ENCODE measurements at places on chromosomes 16 and 17.

DNA sequence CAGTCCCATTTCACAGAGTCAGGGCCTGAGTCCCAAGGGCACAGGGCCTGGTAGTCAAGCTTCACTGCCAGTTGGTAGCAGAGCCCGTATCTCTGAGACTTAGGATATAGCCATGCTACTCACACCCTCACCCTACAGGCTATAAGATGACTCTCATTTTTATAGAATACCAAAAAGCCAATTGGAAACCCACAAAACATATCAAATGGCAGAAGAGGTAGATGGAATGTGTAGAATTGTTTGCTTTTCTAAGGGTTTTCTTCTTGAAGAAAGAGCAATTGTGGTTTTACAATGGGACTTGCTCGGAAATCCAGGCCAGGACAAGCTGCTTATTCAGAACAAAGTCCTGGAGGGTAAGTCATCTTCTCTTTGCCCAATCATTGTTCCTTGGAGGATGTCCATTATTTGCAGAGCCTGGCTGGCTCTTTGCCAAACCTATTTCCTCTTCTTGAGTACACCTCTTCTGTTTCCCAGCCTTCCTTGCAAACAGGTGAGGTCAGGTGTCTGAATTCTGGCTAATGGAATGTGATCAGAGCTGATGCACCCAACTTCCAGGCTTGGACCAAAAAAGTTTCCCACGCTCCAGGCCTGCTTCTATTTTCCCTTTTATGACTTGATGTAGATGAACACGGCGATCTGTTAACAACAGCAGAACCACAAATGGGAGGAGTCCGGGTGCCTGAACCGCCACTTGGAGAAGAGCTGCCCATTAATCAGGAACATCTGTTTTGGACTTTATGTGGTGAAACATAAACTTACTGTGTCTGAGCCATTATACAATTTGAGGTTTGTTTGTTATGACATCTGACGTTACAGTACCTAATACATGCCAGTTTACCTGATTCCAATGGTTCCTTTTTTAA is 16.9 kb upstream of the CCL22 start:
- ATAC-seq, result peak; percentile 5

DNA sequence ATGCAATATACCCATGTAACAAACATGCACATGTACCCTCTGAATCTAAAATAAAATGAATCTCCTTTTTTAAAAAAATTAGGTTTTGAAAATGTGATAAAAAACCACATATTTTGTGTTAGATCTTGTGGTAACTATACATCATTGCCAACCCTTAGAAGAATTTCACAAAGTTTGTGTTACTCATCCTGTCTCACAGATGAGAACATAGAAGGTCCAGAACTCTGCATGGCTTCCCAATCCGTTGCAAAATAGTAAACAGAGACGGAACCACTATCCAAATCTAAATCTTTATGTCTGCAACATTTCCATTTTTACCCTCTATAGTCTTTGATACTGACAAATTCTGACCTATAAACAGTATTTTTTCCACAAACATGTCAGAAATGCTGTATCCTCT is 759.9 kb downstream of the KCNJ2 start:
- ATAC-seq, result no peak

DNA sequence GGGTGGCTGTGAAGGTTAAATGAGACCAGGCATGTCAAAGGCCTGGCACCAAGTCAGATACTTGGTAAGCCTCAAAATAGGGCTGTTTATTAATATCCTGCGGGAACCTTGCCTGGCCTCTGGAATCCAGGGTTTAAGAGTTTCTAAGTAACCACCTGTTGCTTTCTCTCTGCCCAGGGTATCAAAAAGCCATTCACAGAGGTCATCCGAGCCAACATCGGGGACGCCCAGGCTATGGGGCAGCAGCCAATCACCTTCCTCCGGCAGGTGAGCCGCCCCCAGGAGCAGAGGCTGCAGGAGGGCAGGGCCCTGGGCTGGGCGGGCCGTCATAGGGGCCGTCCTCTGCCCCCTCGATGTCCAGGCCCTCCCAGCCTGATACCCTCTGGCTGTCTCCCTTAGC is 13.3 kb downstream of the GPT2 start:
- ATAC-seq, result no peak

GRCh38 chr17:6597727-6598126 is 41.4 kb upstream of the PITPNM3 start:
- no peak for ATAC-seq

DNA sequence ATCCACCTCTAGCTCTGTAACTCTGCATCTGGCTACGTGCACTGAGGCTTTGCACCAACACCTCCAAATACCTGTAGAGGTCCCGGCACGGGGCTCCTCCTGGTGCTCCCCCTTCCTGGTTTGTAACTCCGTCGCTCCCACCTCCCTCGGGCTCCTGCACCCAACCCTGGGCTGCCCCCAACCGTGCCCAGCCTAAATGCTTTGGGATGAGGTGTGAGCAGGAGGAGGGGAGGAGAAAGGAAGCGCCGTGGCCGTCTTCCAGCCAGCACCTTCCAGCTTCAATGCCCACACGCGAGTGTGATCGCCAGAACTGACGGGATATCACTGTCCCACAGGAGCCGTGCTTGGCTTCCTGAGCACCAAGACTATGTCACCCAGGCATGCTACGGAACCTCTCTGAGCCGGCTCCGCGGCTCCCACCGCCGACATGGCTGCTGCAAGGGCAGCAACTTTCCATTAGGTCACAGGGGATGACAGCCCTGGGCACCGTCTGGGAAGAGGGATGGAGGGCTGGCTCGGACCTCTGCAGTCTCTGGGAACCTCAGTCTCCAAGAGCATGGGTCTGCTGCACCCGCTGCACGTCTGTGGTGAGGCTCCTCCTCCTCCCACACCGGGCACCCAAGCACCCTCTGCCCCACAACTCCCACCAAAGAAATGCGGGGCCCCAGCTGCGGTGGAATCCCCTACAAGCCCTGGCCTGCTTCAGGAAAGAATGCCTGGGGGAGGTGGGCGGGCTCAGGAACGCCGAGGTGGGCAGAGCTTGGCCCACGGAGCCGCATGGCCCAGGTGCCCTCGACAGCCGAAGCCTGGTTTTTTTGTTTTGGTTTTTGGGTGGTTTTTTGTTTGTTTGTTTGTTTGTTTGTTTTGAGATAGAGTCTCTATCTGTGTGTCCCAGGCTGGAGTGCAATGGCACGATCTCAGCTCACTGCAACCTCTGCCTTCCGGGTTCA is 6.4 kb upstream of the SLC38A10 start:
- ATAC-seq, result no peak

GRCh38 chr17:59124665-59125064 is 18.0 kb upstream of the TRIM37 start:
- no peak for ATAC-seq

GRCh38 chr17:72136692-72137091 is 15.9 kb downstream of the SOX9 start:
- ATAC-seq, result no peak

GRCh38 chr17:74024871-74025531 is 178.5 kb upstream of the RPL38 start:
- no peak for ATAC-seq

GRCh38 chr17:33396818-33397217 is 103.7 kb upstream of the ASIC2 start:
- no peak for ATAC-seq

DNA sequence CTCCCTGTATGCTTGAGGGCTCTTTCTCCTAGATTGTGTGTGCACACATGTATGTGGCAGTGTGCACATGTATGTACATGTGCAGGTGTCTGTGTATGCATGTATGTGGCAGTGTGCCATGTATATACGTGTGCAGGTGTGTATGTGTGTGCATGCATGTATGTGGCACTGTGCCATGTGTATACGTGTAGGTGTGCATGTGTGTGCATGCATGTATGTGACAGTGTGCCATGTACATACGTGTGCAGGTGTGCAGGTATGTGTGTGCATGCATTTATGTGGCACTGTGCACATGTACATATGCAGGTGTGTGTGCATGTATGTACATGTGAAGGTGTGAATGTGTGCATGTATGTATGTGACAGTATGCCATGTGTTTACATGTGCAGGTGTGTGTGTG is 43.9 kb upstream of the BHLHA9 start:
- no peak for ATAC-seq

- ATAC-seq, result no peak
Measured at GRCh38 chr17:75271955-75272847, 1.2 kb upstream of the MIF4GD start.

GRCh38 chr17:57914273-57915142 is 40.7 kb downstream of the CUEDC1 start:
- ATAC-seq, result no peak

DNA sequence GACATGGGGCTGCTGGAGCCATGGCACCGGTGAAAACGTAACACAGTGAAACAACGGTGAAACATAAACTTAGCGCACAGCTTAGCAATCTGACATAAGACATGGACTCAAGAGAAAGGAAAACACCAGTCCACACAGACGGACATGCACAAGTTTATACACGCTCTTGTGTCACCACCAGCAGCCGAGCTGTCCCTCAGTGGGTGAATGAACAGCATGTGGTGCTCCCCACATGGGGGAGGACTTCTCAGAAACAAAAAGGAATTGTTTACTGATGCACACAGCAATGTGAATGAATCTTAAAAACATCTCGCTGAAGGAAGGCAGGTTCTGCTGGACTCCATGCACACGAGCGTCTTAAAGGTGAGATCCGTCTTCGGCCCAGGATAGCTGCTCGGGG is 34.2 kb downstream of the KLHDC4 start:
- ATAC-seq, result no peak

- no peak for ATAC-seq
Measured at GRCh38 chr16:78515421-78515820, 416.0 kb downstream of the WWOX start.

GRCh38 chr16:10225653-10226052 is 43.4 kb upstream of the GRIN2A start:
- ATAC-seq, result no peak

GRCh38 chr16:24163935-24164334 is 92.2 kb upstream of the CACNG3 start:
- ATAC-seq, result no peak

GRCh38 chr16:13708347-13709120 is 211.4 kb upstream of the ERCC4 start:
- no peak for ATAC-seq

- no peak for ATAC-seq
Measured at GRCh38 chr16:67388591-67388990, 4.7 kb downstream of the TPPP3 start.

DNA sequence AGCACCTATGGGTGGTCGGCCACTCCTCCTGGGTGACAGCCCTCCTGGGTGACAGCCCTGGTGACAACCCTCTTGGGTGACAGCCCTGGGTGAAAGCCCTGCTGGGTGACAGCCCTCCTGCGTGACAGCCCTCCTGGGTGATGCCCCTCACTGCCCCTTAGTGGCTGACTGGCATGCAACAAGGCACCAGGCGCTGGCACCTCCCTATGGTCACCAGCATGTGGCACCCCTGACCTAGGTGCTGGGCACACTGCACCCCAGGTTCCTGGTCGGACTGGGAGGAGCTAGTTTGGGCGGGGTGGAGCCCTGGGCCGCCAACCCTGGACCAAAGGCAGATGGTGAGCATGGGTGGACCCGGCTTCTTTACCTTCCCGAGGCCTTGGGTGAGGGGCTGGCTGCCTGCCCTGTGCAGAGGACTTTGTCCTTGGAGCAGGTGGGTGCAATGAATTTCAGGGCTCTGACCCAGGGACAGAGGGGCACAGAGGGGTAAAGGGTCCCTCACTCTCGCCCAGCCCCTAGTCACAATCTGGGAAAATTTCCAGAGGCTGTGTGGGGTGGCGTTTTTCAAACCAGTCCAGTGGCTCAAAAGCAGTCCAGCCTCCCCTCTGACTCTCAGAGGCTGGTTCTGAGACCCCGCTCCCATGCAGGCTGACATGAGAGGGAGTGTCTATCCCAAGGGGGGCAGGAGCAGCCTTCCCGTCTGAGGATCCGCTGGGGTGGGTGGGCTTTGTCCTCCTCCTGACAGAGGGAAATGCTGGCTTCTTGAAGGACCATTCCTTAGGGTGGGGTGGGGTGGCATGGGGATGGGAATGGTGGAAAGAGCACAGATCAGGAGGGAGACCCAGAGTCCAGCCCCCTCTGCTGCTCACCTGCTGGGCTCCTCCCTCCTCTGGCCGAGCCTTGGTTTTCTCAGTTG is 25.9 kb upstream of the TNFRSF13B start:
- peak; percentile 54 for ATAC-seq

GRCh38 chr17:65173284-65173793 is 36.2 kb downstream of the RGS9 start:
- ATAC-seq, result peak; percentile 69

DNA sequence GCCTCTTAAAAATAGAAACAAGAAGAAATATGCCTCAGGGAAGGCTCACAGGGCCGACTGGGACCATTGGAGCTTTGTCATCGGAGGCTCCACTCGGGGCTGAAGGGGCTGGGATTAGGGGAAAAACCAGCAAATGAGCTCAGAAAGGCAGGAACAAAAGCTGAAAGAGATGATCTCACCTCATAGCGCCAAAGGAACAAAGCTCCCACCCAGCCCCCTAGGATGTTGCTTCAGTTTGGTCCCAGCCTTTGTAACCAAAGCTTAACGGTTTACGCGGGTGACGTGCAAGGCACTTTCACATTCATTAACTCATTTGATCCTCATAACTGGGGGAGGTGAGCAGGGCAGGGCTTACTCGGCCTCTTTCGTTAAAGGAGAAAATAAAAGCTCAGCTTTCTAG is 168.5 kb upstream of the DYNLRB2 start:
- no peak for ATAC-seq

DNA sequence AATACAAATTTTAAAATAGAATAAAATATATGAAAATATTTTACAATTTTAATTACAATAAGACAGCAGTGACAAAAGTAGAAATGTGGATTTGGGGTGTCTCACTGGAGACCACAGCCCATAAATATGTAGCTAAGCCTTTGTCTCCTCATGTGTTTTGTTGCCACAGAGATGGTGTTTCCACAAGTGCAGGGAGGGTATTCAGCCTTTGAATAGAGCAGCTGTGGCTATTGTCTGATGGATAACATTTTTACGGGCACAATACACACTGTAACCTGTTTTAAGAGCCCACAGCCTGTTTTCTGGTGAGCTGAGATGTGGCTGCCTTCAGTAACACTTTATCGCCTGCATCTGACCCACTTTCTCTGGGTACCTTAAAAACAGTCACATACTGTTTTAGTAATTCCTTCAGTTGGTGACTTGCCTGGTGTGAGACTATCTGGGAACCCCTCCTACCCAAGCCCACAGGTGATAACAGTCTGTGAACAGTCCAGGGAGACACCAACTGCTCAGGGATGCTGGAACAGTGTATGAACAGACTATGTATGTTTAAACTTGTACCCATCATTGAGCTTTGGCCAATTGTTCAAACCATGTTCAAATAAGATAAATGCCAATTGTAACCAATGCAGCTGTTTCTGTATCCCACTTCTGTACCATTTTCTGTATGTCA is 7.8 kb upstream of the AHSP start:
- ATAC-seq, result no peak

All from stimulated activated memory B cell treated with anti-CD40 and anti-IgM and Interleukin-4, amounts not matched to agents 10 μg/mL and 1 μg/mL and 100 μg/mL, for 72 hours (primary cell).